ENCODE measurements at places on chromosomes 13 and 19.

GRCh38 chr19:36046443-36047050 lies 7.5 kb downstream of the THAP8 start:
- no peak for DNase-seq

GRCh38 chr13:40275155-40275554 lies 391.3 kb downstream of the FOXO1 start:
- no peak for DNase-seq

- DNase-seq = no peak
Observed at GRCh38 chr13:113647351-113648215, 10.4 kb downstream of the ATP4B start.

GRCh38 chr13:102399791-102400674 lies 1.8 kb downstream of the FGF14 start:
- DNase-seq = no peak

GRCh38 chr19:34847393-34847792 lies 74.4 kb upstream of the ZNF599 start:
- DNase-seq = no peak

GRCh38 chr19:17338433-17339078 lies 1.2 kb downstream of the GTPBP3 start:
- no peak for DNase-seq

DNA sequence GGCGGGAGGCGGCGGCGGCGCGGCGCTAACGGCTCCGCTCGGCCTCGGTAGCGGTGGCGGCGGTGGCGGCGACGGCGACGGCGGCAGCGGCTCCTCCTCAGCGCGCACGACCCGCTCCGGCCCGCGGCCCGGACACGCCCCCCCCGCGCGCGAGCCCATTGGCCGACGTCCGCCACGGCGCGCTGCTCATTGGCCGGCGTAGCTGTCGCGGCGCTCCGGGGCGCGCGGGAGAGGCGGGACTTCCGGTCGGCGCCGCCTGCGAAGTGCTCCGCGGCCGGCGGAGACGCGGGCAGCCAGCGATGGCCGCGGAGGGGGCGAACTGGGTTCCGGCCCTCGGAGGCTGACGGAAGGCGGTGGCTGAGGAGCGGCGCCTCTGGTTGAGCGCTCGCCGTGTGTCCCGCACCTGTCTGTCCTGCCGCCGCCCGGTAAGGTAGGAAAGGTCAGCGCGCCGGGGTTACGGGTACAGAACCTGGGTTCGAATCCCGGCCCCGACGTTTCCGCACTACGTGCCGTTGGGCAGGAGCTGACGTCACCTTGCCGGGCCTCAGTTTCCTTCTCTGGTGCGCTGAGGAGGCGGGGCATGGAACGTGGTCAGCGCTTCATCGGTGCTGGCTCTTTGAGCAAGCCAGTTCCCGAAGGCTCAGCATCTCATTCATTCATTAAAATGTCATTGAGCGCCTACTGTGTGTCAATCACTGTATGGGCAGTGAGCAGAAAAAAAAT lies at the start of gene ELAVL1:
Gene ELAVL1 (minus strand): TSS at position 108 of the 723 bp plus-strand sequence. CDS start 13,826 bp downstream, outside the sequence.
- peak; percentile 42 for DNase-seq

DNA sequence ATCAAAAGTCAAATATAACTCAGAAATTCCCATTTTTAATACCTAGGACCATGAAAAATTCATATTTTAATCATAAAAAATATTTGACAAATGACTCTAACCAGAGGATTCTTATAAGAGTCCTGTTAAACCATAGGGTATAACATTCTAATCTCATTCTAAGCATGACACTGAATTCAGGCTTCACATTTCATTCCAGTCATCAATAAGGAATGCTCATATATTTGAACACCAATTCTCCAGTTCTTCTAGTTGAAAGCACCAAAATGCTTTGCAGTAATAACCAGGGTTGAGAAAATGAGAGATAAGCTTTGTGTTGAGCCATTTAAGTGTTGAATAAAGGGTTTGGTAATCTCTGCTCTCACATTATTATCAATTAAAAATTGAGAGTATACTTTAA lies 147.5 kb downstream of the VWA8 start:
- DNase-seq = no peak

DNA sequence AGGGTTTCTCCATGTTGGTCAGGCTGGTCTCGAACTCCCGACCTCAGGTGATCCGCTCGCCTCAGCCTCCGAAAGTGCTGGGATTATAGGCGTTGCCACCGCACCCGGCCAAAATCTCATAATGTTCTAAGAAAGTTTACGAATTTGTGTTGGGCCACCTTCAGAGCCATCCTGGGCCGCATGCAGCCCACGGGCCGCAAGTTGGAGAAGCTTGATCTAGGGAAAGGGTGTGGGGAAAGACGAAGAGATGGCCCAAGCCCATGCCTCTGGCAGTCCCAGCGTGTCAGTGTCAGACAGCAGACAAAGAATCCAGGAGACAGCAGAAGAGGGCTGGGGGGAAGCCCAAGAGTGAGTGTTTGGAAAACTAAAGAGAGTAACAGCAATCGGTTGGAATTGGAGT lies 17.3 kb upstream of the PNMA8C start:
- DNase-seq = no peak

DNA sequence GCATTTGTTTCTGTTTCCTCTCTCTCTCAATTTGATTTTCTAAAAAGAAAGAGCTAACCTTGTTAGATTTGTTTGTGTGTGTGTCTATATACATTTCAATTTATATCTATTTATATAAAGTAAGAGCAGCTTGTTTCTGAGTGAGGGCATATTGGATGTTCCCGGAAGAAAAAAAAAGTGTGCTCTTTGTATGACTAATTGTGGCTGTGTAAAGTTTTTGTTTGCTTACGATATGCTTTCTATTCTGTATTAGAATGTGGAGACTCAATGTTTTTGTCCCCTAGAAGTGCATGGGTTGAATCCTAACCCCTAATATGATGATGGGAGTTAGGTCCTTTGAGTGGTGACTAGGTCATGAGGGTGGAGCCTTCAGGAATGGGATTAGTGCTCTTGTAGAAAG lies 66.6 kb upstream of the C1QTNF9B start:
- no peak for DNase-seq

DNA sequence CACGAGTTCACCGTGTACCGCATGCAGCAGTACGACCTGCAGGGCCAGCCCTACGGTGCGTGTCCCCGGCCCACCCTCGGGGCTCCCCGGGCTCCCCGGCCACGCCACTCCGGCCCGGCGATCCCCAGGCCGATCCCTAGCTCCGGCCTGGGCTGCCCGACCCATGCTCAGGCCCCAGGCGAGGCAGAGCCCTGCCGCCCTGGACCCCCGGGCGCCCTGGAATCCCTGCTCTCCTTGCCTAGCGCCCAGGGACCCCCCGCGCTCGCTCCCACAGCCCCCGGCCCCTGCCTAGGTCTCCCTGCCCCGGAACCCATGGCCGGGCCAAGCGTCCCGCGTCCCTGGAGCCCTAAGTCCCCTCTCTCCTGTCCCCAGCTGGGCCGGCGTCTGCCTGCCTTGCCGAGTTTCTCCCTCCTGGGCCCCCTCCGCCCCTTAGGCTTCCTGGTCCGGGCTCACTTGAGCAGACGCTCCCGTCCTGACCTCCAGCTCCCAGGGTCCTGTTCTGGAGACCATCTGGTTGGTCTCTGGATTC lies 494 bp downstream of the NCLN start:
- DNase-seq = no peak

GRCh38 chr13:75870397-75870903 lies 234.3 kb downstream of the LMO7 start:
- DNase-seq = no peak

DNA sequence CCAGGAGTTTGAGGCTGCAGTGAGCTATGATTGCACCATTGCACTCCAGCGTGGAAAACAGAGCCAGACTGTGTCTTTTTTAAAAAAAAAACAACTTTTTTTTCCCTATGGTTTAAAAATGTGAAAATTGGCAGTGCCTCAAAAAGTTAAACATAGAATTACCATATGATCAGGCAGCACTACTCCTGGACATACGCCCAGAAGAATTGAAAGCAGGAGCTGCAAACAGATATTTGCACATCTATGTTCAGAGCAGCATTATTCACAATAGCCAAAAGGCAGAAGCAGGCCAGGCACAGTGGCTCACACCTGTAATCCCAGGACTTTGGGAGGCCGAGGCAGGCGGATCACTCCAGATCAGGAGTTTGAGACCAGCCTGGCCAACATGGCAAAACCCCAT lies 3.8 kb upstream of the RETN start:
- no peak for DNase-seq

DNA sequence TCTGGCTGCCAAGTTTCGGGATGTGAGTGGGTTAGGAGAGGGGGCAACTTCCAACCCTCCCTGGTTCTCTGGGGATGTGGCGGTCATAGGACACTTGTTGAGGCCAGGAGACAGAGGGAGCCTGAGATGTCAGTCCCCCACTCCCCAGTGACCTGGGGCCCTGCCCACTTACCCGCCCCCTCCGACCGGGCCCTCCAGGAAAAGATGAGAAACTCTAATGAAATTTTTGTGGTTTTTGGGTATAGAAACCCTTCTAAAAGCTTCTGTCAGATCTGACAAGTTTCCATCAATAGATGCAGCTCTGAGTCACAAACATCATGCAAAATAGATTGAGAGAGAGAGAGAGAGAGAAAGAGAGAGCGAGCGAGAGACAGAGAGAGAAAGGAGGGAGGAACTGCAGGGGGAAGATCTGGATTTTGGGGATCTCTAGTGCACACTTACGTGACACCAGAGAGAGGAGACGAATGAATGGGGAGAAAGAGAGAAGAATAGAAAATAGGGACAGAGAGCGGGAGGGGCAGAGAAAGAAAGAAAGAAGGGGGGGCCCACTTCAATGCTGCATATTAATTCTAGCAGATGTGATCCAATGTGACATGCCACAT lies 94.0 kb downstream of the PTPRS start:
- DNase-seq = no peak

DNA sequence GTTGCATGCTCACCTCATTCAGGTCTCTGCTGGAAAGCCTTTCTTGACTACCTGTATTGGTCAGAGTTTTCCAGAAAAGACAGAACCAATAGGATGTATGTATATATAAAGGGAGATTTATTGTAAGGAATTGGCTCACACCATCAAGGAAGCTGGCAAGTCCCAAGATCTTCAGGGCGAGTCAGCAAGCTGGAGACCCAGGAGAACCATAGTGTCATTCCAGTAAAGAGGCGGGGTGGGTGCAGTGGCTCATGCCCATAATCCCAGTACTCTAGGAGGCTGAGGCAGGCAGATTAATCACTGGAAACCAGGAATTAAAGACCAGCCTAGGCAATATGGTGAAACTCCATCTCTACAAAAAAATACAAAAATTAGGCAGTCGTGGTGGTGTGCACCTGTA lies 30.4 kb upstream of the FARP1 start:
- DNase-seq = no peak

DNA sequence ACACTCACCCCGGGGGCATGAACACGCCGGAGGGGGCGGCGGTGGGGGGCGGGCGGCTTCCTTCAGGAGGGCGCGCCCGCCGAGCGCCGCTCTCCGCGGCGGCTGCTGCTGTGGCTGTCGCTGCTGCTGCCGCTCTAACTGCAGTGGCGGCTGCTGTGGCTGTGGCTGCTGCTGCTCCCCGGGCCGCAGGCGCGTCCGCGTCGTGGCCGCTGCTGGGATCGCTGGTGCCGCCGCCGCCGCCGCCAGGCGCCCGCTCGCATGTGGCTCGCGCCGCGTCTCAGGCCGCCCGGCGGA lies at the start of gene BBC3:
Gene BBC3 (minus strand): TSS at position 279 of the 294 bp plus-strand sequence. CDS start 2,768 bp downstream, outside the sequence.
- DNase-seq = no peak

GRCh38 chr13:80798576-80799133 lies 457.7 kb upstream of the SPRY2 start:
- DNase-seq = no peak
